ENCODE measurements at places on chromosomes 2 and 18. TPM values are rescaled to one million over a fixed set of nuclear protein-coding genes. Genes with fewer than 3 reads are reported as not detected.
A peak's percentile ranks its signal among the peaks of the same experiment; 100 is the strongest.

GRCh38 chr2:241910604-241911520 is 41.3 kb downstream of the RTP5 start:
- no peak for DNase-seq

DNA sequence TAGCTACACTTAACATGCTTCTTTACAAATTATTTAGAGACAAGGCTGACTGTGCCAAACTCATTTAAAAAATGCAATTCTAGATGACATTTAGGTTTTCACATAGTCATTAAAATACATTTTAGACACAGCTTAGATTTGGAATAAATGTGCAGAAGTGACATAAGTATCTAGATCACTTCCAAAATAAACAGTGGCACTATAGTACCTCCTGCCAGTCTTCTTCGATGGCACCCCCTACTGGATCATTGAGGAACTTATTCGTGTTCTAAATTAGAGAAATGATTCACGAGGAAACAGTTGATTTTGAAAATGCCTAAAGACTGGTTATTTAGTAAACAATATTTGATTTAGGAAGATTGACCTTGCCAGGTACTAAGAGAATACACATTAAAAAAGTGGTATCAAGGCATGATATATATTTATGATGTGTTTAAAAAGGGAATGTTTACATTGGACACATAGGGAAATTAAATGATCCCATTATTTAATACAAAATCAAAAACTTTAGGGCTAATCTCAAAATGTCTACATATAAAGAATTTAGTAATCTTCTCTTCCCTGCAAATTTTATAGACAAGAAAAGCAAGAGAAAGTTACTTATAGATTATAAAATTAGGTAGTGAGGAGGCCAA is 323.9 kb downstream of the XIRP2 start:
- peak; percentile 5 for DNase-seq

DNA sequence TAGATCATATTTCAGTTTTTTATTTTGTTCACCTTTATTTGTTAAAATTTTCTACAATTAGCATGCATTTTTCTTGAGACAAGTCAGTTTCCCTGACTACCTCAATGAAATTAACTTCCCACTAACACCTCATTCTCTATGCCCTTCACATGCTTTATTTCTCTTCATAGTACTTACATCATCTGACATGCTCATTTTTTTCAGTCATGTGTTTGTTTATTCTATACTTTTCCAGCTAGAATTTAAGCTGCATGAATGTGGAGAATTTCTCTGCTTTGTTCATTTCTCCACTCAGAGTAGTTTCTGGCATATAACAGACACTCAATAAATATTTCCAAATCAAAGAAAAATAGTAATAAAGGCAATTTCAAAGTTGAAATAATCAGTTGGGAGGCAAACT is 78.9 kb upstream of the SCN7A start:
- no peak for DNase-seq

DCAF17 gene
- total RNA-seq, result 12.5 TPM

GRCh38 chr2:195734395-195734794 is 77.4 kb downstream of the SLC39A10 start:
- no peak for DNase-seq

DNA sequence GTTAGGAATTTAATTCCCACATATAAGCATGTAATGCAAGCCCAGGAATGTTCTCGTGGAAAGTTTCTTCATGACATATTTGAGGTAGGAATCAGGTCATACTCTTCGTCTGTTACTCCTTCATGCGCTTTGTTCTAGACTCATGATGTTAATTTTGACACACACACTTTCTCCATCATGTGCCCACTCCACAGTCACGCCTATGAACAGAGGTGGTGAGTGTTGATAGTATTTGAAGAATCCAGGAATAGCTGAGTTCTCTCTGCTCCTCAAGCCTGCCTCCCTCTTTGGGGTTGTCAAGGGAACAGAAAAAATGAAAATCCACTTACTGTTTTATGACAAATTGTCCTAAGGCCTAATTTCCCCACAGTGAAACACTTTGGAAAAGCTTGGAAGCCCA is 117.3 kb upstream of the SERPINE2 start:
- DNase-seq, result no peak

Measured in dermis microvascular lymphatic vessel endothelial cell (primary cell).